ENCODE measurements at places on chromosomes 2 and 18.
A peak's percentile ranks its signal among the peaks of the same experiment; 100 is the strongest.

GRCh38 chr2:157936406-157936805 lies 60.3 kb upstream of the ACVR1 start:
- no peak for DNase-seq

GRCh38 chr2:176466918-176467452 lies 197.7 kb downstream of the MTX2 start:
- no peak for DNase-seq

- DNase-seq, result no peak
These were observed 1.2 kb downstream of the KIF5C start for GRCh38 chr2:148876202-148876594.

DNA sequence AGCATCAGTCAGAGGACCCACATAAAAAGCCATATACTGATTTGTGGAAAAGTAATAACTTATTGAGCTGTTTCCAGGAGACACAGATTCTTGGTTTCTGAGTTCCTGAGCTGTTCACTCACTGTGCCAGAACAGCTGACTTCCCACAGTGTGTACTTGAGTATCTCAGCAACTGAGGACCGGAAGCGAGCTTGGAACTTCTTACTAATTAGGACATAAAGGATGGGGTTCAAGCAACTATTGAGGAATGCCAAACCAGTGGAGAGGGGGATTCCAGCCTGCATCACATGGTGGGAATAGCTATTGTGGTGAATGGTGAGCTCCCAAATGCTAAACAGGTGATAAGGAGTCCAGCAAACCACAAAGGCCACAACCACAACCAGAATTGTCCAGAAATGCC lies 16.4 kb downstream of the EEF1B2 start:
- no peak for DNase-seq

- peak; percentile 86 for DNase-seq
These were observed at the start of gene TTC39C for GRCh38 chr18:24014062-24014985. Gene TTC39C, plus strand, starts transcription at chr18:24014754. Its CDS starts 118 bp downstream, at chr18:24014872.

DNA sequence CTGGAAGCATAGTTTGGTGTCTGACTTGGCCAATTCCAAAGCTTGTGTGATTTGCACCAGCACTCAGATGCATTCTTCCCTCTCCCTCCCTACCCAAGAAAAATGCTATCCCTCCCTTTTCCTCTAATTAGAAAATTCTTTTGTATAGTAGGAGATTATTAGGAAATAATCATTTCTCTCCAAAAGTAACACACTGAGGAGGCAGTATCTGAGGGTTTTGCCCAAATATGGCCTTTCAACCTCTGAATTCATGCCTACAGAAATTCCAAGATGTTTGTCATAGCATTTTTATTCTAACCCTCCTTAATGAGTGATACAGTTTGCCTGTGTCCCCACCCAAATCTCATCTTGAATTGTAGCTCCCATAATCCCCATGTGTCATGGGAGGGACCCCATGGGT lies 5.0 kb upstream of the TMEM18 start:
- DNase-seq, result no peak

DNA sequence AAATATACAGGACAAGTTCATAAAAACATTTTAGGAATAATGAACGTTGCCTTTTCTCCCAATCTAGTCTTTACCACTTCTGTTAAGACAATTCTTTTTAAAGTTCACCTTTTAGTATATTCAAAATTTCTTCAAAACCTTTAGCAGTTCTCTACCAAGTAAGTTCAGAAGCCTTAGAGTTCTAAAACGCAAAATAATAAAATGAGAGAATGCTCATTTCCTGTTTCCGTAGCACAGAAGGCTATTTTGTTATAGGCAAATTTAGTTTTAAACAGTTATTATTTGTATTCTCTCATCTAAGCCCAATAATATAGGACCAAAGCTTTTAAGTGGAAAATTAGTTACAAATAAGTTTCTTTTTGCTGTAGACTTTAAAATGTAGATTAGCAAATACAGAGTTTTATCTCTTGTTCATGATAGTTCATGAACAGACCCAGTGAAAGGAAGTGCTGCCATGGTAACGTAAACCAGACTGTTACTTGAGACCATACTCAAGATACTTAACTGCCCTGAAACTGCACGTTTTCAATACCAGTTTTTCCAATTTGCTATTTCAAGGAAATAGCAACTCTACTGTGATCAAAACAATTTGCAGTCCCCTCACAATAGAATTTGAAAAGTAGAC lies 173.1 kb upstream of the STON1 start:
- no peak for DNase-seq

GRCh38 chr2:128433911-128434550 lies 115.4 kb upstream of the HS6ST1 start:
- DNase-seq, result no peak

- DNase-seq, result no peak
These were observed 422.5 kb downstream of the CMPK2 start for GRCh38 chr2:6443061-6443823.

DNA sequence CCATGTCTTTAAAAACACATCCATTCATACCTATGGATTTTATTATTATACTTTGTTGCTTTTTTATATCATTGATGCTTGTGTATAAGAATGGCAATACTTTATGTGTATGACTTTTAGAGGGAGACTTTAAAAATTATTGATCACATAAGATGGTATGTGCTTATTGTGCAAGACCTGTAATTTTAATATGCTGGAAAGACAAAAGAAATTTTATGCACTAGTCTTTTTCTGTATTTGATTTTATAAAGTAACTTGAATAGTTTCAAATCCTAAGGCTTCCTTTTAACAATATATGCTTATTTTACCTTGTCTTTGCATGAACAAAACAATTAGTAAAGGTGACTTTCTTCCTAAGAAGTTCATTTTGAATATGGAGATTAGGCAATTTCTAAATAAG lies 226.4 kb downstream of the PARD3B start:
- DNase-seq, result no peak

DNA sequence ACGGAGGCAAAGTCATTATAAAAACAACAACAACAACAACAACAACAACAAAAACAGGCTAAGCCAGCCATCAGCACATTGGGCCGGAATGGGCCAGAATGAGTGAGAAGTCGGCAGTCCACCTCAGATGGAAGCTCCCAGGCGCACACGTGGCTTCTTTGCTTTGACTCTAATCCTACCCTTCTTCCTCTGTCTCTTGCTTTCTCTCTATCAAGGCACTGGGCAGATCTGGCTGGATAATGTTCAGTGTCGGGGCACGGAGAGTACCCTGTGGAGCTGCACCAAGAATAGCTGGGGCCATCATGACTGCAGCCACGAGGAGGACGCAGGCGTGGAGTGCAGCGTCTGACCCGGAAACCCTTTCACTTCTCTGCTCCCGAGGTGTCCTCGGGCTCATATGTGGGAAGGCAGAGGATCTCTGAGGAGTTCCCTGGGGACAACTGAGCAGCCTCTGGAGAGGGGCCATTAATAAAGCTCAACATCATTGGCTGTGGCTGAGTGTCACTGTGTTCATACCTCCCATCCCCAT lies 52.2 kb downstream of the MARCO start:
- no peak for DNase-seq

GRCh38 chr2:120583121-120583520 lies 152.5 kb upstream of the GLI2 start:
- no peak for DNase-seq

DNA sequence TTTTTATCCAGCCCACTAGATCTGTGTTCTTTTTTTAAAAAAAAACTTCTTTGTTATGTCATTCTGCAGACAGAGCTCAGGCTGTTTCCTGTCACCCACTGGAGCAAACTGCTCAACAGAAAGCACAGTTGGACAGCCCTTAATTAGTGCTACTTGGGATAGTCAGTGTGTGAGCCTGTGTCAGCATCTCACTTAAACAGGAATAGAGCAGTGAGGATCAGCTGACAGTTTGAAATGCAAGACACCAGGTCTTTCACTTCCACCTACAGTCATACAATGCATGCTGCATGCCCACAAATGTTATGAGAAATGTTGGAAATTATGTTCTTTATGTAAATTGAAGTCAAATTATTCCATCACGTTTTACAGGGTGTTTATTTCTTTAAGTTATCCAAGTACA lies 174.9 kb downstream of the NR4A2 start:
- no peak for DNase-seq

DNA sequence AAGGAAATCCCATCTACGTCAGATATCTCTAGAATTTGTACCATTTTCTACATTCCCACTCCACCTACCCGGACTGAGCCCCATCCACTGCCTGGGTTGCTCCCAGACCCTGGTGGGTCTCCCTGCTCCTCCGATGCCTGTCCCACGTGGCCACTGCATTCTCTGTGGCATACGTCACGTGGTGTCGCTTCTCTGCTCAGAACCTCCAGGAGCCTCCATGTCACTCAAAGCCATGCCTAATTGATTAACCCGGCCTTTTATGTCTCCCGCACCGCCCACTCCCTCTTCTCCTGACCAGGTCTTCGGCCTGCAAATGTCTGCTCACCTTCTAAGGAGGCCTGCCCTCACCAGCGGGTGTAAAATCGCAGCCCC lies 176.6 kb downstream of the HDAC4 start:
- DNase-seq, result no peak

DNA sequence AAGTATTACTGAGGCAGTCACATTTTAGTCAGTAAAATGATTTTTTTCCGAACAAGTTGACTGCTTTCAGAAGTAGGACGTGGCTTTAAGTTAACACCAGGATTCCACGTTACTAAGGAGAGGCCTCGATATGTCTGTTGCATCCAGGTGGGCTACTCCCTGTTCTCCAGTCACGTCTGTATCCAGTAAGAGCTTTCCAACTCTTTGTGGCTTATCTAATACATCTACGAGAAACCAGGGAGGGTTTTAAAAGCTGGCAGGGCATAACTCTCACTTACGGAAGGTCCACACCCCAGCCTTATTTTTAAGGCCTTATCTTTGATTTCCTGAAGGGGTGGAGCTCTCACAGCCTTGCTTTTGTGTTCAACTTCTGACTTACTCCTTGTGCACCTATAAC lies 99.2 kb downstream of the SLC8A1 start:
- no peak for DNase-seq

GRCh38 chr18:35345460-35345921 lies 1.3 kb upstream of the ZNF24 start:
- DNase-seq, result no peak

- no peak for DNase-seq
These were observed 41.2 kb downstream of the SRD5A2 start for GRCh38 chr2:31539505-31539904.

DNA sequence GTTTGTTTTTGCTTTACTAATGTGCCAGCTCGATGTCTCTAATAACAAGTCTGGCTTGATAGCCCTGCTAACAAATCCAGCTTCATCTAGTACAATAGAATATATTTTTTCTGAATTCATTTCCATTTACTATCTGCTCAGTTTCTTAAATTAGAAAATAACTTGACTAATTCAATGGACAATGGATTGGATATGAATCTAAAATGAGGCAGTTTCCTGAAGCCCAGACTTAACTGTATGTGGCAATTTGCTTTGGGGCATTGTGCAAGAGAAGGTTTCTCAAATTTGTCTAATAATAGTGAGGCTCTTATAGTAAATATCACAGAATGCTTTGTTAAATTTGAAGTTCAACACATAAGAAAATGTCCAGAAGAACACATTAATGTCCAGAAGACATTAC lies 25.8 kb downstream of the CALCRL start:
- DNase-seq, result no peak

- no peak for DNase-seq
These were observed 16.7 kb downstream of the ZCCHC2 start for GRCh38 chr18:62539284-62540165.

DNA sequence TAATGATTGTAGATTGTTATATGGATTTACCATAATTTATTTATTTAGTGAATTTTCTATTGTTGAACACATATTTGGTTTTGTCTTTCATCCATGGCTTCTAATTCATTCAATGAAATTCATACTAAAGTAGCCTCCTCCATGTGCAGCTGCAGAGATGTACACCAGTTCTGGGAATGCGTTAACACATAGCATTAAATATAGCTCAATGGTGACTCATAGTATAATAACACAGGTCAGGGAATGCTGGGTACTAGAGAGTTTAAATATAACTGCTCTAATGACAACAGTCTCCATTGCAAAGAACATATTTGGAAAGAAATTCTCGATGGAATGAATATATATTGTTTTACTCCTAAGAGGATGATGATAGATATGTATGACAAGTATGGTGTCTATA lies 1190.2 kb upstream of the NRXN1 start:
- DNase-seq, result no peak

- DNase-seq, result no peak
These were observed 535.2 kb downstream of the METTL4 start for GRCh38 chr18:2036086-2036485.

DNA sequence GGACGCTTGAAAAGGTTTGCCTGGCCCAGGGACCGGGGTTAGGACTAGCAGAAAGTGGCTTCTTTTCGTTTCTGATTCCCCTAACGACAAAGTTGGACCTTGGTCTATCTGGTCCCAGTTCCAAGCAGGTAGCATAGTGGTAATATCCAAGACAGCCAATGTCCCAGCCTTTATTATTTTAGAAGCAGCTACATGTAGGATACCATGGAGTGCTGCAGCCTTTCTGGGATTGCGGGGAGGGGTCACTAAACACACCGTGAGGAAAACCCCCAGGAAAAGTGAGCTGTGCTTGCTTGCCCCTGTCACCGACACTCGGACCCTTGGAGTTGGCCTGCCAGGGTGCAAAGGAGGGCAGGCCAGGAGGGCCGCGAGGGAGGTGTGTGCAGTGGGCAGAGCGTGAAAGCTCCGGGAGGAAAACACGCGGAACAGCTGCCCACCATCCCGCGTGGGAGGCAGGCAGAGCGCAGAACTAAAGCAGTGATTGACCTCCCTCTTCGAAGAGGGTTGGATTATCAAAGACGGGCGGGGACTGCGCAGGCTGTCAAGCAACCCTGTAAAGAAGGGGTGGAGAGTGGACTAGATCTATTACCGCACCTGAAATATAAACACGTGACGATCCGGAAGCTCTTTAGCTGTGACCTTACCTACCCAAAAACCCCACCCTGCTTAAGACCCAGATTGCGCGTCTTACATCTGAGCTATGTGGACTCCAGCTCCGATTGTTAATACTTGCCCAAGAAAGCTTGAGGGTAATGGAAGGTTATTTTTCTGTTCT lies 624 bp upstream of the MAP4K3 start:
- DNase-seq, result no peak

DNA sequence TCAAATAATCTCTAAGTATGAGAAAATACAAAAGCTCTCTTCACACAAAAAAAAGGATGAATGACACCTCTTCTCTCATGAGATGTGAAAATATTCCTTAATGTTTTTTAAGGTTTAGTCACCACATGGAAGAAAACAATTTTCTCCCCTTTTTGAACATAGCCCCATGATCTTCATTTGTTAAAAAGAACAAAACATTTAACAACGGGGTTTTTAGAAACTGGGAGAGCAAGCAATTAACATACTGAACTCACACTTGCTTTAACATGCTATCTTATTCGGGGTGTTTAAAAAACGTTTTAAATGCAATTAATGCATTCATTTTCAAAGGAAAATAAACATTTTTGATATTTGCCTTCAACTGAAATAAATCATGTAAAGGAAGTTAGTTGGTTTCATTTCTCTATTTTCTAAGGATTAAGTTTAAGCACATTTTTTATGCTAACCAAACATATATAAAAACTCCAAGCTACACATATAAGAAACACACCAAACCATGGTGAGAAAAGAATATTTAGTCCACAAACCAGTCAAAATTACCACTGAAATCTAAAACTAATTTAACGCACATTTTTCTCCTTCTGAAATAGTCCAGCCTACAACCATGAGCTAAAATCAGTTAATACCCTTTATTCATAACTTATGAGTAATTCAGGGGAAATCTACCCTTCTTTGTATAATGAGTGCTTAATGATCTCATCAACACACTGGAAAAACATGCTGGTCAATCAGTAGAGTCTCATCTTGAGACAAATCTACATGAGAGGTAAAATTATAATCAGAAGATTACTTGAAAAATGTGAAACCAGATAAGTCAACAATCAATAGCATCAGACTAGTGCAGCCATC lies 8.2 kb downstream of the FBXO11 start:
- no peak for DNase-seq

Data from activated gamma-delta T cell (primary cell).